Foreskin fibroblast (primary cell): ENCODE measurements at places on chromosomes 2 and 18.

GRCh38 chr2:11031876-11032275 lies 120.1 kb downstream of the KCNF1 start:
- no peak for DNase-seq

GRCh38 chr2:131058920-131059319 lies 34.3 kb downstream of the FAM168B start:
- no peak for DNase-seq

DNA sequence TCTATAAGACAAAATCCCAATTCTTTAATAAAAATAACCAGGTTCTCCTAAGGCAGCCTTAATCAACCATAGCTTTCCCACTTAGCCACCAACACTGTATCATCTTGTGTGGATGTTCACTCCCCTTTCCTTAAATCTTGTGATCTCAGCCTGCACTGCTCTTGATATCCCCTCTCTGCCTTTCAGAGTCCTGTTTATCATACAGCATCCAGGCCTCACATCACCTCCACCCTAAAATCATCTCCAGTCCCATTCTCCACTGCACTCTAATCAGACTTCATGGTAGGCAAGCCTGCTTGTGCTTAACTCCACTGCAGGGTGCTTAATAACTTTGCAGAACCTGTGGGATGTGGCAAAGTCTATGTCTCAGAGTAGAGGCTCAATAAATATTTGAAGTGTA lies 18.8 kb downstream of the ARHGAP15 start:
- no peak for DNase-seq

GRCh38 chr2:163373496-163373895 lies 362.3 kb downstream of the FIGN start:
- no peak for DNase-seq

- peak; percentile 90 for DNase-seq
These were observed 186.6 kb downstream of the PID1 start for GRCh38 chr2:229084447-229084846.

GRCh38 chr2:227513113-227513512 lies 41.2 kb downstream of the AGFG1 start:
- DNase-seq: no peak

DNA sequence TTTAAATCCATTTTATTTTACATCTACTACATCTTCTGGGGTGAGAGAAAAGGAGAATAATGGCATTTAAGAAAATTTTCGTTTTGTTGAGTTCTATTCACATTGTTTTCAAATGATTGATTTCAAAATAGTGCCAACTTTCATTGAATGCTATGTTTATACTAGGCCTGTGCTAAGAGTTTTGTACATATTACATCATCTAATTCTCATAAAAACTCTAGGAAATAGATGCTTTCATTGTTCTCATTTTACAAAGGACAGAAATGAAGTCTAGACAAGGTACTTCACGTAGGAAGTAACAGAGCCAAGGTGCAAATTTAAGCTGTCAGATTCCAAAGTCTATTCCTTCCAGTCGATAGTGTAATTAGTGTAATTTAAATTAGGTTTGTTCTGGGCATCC lies 402.8 kb upstream of the UBE2E3 start:
- DNase-seq: peak; percentile 34

- DNase-seq: no peak
These were observed 371.5 kb downstream of the LNPK start for GRCh38 chr2:175630280-175631244.

DNA sequence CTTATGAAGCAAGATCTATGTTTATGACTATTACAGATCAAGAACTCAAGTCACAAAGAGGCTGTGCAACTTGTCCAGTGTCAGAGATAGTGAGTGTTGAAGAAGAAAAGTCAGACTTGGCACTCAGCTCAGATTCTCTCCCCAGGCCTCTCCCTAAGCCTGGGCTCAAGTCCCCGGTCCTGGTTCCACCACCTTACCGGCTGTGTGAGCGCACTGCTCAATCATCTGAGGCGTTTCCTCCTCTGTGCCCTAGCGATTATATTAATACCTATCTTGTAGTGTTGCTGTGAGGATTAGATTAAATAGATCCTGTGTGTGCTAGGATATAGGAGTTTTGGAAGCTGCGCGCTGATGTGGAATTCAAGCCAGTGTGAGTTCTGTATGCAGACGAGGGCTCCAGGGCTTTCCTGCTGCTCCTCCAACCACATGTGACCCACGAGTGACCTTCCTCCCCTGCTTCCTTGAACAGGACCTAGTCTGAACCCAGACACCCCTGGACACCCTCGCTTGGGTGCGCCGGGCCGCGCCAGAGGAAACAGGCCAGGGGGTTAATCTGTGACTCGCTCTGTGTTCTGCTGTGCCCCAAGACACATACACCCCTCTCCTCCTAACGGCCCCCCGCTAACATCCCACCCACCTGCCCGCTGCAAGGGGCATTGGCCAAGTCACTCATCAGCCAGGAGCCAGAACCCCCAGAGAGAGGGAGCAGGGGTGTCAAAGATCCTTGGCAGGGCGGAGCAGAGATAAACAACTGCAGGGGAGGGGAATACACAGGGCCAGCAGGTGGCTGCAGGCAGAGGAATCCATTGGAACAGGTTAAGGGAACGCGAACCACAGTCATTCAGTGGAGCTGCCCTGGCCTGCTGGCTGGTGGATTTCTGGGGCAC lies 38.3 kb downstream of the TNS1 start:
- DNase-seq: no peak

DNA sequence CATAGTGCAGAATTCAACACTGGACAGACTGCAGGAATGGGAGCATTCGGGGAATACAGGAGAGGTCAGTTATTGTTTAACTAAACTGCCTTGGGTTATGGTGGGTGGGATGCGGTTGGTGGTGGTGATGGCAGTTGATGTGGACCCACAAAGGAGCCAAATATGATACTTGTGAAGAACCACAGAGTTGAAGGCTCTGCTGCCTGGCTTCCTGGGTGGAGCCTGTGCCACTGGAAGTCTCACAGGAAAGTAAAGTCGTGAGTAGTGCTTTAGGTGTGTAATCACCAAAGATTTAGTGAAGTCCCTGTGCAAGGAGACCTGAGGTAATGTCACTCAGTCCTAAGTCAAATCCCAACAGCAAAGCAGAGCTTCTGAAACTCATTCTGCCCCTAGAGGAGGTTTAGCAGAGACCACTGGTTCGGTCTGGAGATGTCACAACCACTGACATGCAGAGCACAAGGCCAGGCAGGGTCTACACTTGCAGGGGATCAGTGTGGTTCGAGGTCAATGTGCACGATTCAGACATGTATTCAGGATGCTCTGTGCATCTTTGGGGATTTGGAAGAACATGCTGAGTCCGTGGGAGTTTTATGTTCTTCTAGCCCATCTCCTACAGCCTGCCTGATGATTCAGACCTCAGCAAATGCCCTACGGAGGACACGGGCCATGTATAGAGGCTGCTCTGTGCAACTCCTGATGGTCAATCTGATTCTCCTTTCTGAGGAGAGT lies 1150.9 kb downstream of the RPIA start:
- no peak for DNase-seq

GRCh38 chr18:4394700-4395099 lies 60.4 kb downstream of the DLGAP1 start:
- no peak for DNase-seq

DNA sequence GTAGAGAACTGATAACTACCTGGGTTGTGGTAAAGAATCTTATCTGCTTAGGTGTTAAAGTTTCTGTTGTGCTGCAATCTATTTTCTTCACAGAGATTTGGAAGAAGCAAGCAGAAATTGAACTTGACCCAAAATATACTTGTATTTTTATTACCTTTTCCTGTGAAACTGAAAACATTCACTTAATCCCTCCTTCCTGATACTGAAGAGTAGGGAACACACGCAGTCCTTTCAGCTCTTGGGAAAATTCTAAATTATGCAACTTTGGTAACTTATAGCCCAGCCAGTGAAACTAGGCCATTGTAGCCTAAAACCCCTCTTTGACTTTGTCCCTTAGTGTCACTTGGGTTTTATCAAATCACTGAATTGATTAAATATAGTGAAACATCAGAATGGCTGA lies 128.4 kb upstream of the MEIS1 start:
- no peak for DNase-seq

- DNase-seq: peak; percentile 96
These were observed 189.6 kb upstream of the SP5 start for GRCh38 chr2:170525566-170525900.

DNA sequence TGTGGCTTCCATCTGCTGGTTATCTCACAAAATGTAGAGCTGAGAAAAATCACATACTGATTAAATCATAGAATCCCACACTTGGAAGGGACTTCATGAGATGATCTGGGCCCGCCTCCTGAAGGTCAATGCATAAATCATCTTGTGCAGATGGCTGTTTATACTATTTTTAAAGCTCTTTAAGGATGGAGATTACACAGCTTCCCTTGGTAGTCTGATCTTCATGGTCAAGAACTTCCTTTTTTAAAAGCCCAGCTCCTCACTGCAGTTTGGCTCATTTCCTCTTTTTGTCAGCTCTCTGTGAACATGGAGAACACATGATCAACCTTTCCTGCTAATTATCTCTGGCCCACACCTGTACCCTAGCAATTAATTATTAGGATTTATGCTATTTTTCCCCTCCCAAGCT lies 25.9 kb downstream of the GCG start:
- no peak for DNase-seq

DNA sequence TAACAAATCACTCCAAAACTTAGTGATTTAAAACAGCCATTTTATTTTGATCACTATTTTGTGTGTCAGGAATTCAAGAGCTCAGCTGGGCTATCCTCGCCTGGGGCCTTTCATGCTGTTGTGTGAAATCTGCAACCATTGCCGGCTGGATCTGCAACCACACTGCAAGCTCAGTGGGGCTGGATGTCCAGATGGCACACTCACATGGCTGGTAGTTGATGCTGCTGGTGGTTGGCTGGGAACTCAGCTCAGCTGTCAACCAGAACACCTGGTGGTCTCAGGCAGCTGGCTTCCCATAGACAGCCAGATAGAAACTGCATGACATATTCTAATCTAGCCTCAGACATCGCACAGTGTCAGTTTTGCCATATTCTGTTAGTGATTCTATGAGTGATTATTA lies 30.6 kb upstream of the AP1S3 start:
- no peak for DNase-seq

DNA sequence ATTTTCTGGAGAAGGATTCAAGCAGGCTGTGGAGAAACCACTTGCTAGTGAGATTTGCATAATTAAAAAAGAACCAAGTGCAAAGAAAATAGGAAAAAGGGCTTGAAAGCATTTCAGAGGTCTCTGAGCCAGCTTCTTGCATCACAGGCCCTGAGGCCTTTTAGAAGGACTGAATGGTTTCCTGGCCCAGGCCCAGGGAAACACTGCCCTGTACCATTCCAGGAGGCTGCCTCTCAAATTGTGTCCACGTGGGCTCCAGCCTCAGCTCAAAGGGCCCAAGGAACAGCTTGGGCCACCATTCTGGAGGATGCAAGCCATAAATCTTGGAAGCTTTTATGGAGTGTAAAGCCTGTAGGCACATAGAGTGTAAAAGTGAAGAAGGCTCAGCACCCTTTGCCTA lies 523.3 kb upstream of the VRK2 start:
- no peak for DNase-seq

DNA sequence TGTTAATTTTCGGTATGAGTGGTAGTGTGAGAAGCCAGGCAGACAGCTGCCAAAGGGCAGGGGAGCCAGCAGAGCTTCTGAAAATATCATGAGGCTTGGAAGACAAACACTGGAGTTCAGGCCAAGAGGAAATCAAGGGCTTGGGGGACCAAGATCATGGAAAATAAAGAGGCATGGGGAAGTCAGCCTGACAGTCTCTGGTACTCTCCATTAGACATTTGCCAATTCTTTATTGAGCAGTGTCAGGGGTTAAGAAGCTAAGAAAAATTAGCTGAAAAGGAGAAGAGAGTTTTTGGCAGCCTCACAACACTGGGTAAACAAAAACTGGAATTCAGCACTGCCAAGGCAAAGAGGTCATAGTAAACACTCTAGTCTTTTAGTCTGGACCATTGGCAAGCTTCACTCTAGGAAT lies 612.7 kb downstream of the EPHA4 start:
- no peak for DNase-seq

DNA sequence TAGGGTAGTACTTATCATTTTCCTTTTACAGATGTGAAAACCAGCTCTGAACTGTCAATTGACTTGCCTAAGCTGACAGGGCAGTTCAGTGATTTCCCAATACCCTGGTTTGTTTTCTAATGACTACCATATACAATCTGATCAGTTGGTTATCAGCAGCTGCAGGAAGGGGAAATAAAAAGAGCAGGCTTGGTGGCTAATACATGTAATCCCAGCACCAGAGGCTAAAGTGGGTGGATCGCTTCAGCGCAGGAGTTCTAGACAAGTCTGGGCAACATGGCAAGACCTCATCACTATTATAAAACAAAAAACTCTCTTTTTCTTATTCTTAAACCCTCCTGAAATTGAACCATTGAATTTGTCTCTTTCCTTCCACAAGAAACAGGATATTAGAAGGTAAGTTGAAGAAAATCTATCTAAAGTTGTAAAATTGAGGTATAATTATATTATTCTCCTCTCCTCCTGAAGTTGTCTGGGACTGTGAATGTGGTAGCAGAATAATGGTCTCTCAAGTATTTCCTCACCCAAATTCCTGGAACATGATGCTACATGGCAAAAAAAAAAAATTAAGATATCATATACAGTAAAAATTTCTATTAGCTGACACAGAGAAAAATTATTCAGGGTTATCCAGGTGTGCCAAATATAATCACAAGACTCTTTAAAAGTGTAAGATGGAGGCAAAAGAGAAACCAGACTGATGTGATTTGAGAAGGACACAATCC lies 1441.6 kb downstream of the SUCLG1 start:
- no peak for DNase-seq

GRCh38 chr2:96344011-96344410 lies 8.4 kb downstream of the NCAPH start:
- DNase-seq: no peak

GRCh38 chr2:159550231-159550630 lies 66.1 kb downstream of the BAZ2B start:
- no peak for DNase-seq

- DNase-seq: no peak
These were observed 25.3 kb downstream of the NABP1 start for GRCh38 chr2:191703079-191703725.

GRCh38 chr2:161161074-161161706 lies 962 bp downstream of the TANK start:
- DNase-seq: no peak

GRCh38 chr2:136495636-136496035 lies 269.7 kb upstream of the THSD7B start:
- DNase-seq: no peak

DNA sequence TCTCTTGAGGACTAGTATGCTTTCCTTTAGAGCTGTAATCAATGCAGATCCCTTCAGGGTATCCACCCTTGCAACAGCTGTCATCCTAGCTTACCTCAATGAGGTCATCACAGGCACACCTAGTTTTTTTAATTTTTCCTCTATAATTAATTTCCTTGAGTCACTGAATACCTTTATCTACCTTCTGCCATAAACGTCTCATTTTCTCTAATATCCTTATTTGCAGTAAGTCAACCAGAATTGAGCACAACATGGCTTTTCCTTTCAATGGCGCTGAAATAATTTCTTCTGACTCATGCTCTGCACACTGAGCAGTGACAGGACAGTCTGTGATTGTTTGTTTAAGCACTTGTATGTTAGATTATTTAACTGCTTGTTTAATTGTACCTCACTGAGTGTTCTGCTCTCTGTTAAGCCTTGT lies 49.4 kb downstream of the ETAA1 start:
- peak; percentile 24 for DNase-seq
